ENCODE measurements at places on chromosomes 1 and 21.

DNA sequence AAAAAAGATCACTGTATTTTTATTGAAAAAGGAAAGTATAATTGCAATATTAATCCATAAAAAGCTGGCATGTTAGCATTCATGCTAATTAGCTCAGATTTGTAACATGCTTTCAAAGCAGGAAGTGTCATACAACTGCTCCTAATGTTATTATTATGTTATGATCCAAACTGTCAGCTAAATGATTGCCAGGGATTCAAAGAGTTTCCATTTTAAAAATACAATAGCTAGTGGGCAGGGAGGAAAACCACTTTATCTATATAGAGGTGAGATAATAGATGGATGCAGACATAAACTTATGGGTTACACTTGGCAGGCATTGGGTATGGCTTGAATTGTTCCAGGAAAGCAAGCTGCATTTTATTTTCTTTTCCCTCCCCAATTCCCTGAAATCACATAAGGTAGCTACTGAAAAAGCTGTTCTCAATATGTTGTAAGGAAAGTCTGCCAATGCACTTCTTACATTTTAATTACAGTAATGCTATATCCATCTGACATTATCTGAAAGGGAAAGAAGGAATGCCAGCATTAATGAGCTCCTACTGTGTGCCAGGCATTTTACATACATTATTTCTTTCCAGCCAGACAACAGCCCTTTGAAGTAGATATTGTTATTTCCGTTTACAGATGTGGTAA lies 9.8 kb upstream of the MYSM1 start:
- DNase-seq: no peak

DNA sequence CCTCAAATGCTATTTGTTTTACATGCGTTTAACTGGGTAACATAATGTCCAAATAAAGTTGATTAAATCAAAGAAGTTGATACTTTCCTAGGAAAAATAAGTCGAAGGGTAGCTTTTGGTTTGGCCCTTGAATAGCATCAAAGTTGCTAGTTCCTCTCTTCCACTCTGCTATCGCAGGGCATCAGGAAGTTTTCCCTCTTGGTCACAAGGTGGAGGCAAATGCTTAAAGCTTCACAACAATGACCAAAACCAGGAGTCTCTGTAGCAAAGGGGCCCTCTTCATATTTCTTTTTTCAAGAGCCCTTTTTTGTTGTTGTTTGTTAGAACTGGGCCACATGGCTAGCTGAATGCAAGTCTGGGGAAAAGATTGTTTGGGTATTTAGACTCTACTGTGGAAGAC lies 668.4 kb downstream of the KCNT2 start:
- no peak for DNase-seq

- no peak for DNase-seq
Measured at GRCh38 chr1:55179177-55179835, 35.9 kb downstream of the USP24 start.

- DNase-seq: no peak
Measured at GRCh38 chr1:237171454-237172117, 129.6 kb downstream of the RYR2 start.

GRCh38 chr1:214493126-214493796 lies 58.1 kb downstream of the PTPN14 start:
- no peak for DNase-seq

DNA sequence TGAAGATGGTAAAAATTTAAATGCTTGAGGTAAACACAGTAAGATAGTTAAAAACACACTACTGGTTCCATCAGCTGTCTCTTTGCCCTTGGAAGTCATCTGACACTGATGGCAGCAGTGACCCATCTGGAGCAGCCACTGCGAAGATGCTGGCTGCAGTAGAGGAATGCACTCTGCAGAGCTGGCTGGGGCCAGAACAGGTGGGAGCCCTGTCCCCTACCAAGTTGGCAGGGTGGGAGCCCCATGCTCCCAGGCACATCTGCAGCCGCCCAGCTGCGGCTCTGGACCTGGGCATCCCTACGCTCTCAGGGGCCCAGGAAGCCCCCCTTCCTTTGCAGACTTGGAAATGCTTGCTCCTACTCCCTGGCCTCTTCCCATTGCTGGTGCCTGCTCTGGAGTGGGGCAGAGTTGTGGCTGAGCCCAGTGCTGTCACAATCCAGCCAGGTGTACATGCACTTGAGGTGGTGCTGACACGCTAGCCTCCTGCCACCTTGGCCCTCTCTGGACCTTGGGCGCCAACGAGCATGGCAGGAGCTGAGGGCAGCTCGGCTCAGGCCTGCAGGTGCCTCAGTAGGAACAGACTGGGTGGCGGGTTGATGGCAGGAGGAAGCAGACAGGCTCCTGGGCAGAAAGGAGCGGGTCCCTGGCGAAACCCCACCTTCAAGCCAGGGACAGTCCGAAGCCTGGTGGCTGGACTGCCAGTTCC lies 227.0 kb downstream of the FGGY start:
- DNase-seq: no peak

GRCh38 chr1:29984862-29985605 lies 738.4 kb downstream of the MATN1 start:
- DNase-seq: no peak

GRCh38 chr1:35398739-35399138 lies 130.2 kb downstream of the ZMYM4 start:
- DNase-seq: no peak

DNA sequence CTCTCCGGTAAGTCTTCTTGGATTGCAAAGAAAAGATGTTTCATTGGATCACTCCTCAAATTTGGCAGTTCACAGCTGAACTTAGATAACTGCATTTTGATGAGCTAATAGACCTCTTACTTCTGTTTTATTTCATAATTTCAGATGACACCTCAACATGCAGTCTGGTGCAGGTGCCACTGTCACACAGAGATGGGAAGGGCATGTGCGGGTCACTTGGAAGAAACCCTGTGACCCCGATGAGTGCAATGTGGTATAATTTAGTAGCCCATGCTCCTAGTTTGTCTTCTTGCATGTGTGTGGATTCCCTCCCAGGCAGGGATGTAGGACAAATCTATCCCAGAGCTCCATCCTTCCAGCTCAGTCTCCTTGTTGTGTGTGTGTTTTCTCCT lies 481 bp upstream of the SLAMF1 start:
- no peak for DNase-seq

DNA sequence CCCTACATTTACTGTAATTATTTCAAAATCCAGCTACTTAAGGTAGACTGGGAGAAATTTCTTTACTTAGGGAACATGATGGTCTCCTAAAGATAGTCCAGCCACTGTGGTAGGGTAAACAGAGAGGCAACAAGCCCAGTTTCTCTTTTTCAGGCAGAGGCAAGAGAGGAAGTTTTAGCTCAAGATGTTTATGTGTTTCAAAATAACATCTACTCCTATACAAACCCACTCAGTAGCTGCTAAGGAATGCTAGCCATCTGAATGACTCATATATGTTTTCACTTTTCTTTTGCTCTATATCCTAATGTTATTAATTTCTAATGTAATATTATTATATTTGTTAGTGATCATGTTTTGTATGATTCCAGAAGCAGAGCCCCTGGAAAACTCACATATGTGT lies 856.6 kb downstream of the PLA2G4A start:
- DNase-seq: peak; percentile 7

GRCh38 chr1:48875552-48876329 lies 99.0 kb upstream of the BEND5 start:
- DNase-seq: no peak

DNA sequence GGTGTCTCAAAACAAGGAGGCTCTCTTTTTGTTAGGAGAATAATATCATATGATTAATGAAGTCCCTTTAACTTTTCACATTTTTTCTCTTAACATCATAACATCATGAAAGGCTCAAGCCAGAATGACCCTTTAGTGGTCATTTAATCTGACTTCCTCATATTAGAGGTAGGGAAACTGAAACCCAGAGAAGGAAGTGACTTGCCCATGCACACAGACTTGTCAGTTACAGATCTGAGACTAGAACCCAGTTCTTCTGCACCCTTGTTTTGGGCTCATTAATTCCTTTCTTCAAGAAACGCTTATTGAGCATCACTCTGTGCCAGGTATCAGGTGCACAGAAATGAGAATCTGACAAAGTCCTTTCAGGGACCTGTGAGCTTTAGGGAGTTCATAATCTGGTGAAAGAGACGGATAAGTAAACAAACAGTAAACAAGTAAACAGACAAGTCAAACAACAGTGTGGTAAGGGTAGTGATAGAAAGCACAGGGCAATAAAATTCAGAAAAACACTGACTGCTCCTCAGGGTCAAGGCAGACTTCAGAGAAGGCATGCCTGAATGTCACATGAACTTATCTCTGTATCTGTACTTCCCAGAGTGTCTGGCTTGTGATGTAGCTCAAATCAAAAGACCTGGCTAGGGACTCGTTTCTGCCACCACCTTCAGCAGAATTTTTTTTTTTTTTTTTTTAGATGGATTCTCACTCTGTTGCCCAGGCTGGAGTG lies 38.3 kb upstream of the OSBPL9 start:
- DNase-seq: no peak

DNA sequence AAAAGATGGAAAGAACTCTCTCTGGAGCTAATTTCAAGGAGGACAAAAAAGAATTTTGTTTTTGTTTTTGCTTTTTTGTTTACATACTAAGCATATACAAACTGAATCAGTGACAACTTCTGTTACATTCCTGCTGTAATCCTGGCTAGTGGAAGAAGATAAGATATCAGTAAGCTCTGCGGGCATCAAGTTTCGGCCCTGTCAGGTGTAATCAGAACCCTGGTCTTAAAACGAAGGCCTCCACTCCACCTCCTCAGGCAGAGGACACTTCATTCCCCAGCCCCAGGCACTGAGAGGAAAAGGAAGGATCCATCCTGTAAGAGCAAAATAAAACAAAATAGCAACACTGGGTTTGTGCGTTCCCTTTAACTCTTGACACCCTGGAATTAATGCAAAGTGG lies 88.9 kb upstream of the ARHGAP29 start:
- DNase-seq: no peak

- no peak for DNase-seq
Measured at GRCh38 chr1:236156512-236157208, 14.3 kb downstream of the GPR137B start.

- no peak for DNase-seq
Measured at GRCh38 chr1:177983077-177983476, 13.2 kb upstream of the SEC16B start.

DNA sequence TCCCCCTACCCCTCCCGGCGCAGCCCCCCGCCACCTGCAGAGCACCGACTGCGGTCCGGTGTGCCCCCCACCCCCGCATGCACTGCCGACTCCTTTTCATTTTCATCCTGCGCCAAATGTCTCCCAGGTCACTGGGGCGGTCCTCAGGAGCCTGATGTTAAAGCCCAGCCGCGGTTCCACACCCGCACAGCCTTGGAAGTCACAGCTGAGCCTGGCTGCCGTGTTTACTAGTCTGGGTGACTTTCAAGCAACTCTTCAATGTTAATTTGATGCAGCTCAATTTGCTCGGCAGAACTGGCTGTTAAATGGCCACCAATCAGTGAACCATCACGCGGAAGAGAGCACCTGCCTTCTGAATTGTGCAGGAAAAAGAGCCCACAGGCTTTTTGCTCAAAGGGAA lies 27.2 kb downstream of the THAP3 start:
- DNase-seq: no peak

DNA sequence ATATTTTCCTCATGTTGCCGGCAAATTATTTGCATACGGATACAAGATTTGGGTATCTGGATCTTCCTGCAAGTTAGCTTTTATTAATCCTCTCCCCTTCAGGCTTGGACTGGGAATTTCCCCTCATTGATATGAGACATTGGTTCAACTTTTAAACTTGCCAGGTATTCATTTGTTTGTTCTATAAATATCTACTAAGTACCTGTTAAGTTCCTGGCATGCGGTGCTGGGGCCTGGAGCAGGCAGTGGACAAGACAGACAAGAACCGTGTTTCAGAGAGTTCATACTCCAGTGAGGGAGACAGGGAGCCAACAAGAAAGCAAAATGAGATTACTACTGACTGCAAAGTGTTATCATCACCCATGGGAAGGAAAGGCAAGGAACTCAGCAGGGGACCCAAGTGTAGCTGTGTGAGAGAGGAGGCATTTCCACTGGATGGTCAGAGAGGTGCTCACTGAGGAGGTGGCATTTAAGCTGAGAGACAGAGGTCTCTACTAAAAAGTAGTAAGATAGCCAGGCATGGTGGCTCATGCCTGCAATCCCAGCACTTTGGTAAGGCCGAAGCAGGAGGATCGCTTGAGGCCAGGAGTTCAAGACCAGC lies 39.1 kb upstream of the FHAD1 start:
- no peak for DNase-seq

GRCh38 chr1:154186852-154187501 lies 4.9 kb downstream of the TPM3 start:
- DNase-seq: no peak

DNA sequence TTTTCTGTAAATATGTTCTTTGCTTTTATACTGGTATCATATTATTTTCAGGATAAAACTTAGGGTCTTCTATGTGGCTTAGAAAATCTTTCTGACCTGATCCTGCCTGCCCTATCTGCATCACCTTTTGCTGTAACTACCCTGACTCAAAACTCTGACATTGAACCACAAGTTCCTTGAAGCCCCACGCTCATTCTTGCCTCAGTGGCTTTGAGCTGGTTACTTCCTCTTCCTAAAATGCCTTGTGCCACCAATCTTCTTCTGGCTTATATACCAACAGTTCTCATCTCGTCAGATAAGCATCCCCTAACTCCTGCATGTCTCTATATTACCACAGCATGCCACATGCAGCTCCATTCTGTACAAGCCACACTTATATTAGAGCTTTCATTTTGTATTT lies 84.5 kb upstream of the LRRC7 start:
- no peak for DNase-seq
